ENCODE measurements at places on chromosomes 13 and 19.
A peak's percentile ranks its signal among the peaks of the same experiment; 100 is the strongest.

DNA sequence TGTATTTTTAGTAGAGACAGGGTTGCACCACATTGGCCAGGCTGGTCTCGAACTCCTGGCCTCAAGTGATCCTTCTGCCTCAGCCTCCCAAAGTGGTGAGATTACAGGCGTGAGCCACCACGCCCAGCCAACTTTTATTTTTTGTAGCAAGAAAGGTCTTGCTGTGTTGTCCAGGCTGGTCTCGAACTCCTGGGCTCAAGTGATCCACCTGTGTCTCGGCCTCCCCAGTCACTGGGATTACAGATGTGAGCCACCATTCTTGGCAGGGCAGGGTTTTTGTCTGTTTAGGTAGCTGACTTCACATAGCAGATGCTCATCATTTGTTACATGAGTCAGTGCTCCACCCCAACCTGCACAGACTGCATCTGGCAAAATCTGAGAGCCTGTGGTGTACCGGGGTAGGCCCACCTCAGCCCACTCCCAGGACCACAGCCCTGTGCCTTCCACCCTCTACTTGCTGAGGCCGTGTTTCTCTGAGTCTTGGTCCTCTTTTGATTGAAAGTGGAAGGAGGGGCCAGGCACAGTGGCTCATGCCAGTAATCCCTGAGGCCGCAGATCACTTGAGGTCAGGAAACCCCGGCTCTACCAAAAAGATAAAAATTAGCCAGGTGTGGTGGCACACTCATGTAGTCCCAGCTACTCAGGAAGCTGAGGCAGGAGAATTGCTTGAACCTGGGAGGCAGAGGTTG lies 4.2 kb upstream of the TNPO2 start:
- no peak for DNase-seq

DNA sequence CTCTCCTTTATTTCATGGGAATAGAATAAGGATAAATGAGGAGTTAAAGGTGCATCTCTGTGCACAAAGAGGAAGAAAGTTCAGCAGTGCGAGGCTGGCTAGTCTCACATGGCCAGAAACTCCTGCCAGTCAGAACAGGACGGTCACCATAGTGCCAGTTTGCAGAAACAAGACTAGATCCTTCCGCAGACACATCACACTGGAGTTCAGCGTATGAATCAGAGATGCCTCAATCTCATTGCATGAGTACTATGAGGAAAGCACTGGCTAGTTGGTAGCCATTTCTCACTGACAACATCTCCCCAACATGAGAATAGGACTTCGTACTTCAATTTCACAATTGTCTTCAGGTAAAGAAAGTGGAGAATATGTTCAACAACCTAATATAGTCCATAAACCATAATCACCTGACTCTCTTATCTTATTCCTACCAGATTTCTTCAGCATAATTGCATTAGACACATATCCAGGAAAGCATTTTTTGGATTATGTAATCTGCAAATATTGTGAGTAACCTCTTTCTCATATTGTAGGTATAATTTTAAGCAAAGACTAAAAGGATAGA lies 34.9 kb downstream of the RXFP2 start:
- no peak for DNase-seq

GRCh38 chr19:11882606-11883005 lies 5.0 kb upstream of the ZNF69 start:
- no peak for DNase-seq

- no peak for DNase-seq
These were observed 183.1 kb downstream of the LHFPL6 start for GRCh38 chr13:39419876-39420275.

GRCh38 chr19:49938662-49939061 lies 9.4 kb upstream of the NUP62 start:
- DNase-seq, result no peak

- DNase-seq, result no peak
These were observed 194.1 kb downstream of the USP12 start for GRCh38 chr13:26977541-26977940.

DNA sequence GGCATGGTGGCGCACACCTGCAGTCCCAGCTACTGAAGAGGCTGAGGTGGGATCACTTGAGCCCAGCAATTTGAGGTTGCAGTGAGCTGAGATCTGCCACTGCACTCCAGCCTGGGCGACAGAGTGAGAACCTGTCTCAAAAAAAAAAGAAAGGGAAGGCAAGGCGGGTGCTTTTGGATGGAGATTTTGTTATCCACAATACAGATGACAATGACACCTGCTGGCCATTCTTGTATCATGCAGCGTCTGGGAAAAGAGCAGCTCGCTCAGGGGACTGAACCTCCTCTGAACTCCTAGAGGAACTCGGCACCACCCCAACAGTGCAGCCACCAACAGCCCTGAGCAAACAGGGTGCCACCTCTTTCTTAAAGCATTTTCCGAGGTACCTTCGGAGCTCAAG lies 22.8 kb downstream of the HAUS8 start:
- peak; percentile 0 for DNase-seq

GRCh38 chr19:16076958-16077611 lies 790 bp downstream of the TPM4 start:
- DNase-seq, result peak; percentile 18

- no peak for DNase-seq
These were observed at the start of the genes COL4A1 and COL4A2 for GRCh38 chr13:110306960-110307766. Gene COL4A1, minus strand, starts transcription at chr13:110307157. Its CDS starts 130 bp downstream, at chr13:110307027. Gene COL4A2, plus strand, starts transcription at chr13:110307284. Its CDS starts 620 bp downstream, at chr13:110307904.

- no peak for DNase-seq
These were observed 97.9 kb downstream of the DOCK9 start for GRCh38 chr13:98879957-98880356.

GRCh38 chr13:37230346-37230745 lies 124.9 kb upstream of the CSNK1A1L start:
- DNase-seq, result no peak

- DNase-seq, result no peak
These were observed 237.4 kb downstream of the RGCC start for GRCh38 chr13:41694545-41695301.

GRCh38 chr13:60214213-60215055 lies 50.7 kb upstream of the DIAPH3 start:
- no peak for DNase-seq

GRCh38 chr13:20399961-20400360 lies 125.7 kb downstream of the CRYL1 start:
- no peak for DNase-seq

DNA sequence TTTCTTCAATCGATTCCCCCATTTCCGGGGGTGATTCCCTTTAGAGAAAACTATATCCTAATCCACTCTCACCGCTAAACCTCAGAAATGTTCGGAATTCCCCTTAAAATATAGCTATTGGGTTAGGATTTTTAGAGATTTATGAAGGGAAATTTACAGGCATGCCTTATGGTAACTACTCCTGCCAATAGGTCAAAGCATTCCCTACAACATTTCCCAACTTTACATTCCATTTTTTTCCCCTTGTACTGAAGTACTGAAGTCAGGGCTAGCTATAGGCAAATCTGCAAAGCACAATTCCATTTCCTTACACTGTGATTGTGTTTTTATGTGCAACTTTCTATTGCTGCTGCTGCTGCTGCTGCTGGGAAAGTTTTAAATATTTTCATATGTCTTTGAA lies 2.1 kb downstream of the EDNRB start:
- DNase-seq, result no peak

DNA sequence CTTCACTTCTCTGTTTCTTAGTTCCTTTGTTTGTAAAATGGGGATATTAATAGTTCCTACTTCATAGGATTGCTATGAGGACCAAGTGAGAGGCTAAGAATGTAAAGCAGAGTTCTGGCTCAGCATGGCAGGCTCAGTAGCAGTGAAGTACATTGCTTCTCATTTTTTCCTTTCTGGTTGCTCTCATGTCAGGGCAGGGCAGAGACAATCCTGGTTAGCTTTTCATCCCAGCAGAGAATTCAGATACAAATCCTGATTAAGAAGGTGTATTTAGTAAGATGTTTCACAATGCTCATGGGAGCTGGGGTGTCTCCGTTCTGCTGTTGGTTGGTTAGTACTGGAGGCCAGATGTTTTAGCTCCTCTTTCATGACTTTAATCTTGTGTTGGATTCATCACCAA lies 42.9 kb downstream of the WASF3 start:
- no peak for DNase-seq

DNA sequence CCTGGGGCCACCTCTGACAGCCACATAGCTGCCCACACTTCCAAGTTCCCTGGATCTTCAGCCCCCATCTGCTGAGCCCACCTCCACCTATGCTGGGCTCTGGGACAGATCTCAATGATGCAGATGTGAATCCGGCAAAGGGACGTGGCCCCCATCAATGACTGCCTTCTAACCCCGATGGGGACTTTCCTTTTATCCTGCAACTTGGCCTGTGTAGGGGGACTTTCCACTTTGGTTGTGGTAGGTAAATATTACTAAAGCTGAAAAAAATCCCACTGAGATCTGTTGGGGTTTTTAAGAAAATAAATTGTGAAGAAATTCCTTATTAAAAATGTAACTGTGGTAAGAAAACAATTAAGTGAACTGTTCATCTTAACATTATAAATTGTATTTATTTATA lies 20.8 kb upstream of the ASPDH start:
- no peak for DNase-seq

All from cerebellar nuclear complex (tissue), 1 donor.